Activated naive CD4-positive, alpha-beta T cell treated with anti-CD3 and anti-CD28 coated beads, Interleukin-2, amount 50 U/mL, for 72 hours (primary cell): ENCODE measurements at places on chromosomes 13 and 19. TPM values are rescaled to one million over a fixed set of nuclear protein-coding genes. Genes with fewer than 3 reads are reported as not detected.

DNA sequence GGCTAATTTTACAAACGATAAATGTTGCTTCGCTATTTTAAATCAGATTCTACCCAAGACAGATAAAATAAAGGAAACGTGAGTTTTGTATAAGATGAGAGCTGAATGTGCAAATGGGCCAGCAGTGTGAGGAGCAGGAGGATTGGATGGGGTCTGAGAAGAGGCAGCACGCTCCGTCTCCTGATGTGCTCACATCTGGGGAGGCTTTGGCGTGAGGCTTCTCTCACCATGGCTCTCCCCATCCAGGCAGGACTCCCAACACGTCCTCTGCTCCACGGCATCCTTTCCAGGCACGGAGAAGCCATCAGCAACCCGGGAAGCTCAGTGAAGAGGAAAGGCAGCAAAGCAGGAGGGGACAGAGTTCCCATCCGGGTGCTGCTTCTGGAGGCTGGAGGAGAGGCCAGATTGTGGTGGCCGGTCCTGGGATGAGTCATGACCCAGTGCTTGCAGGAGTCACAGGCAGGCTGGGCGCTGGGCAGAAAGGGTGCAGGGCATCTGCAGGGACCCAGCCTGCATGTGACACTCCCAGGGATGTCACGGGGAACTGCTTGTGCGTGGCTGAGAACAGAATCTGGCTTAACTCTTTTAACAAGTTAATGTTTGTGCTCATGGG lies 47.5 kb downstream of the ZNF536 start:
- no peak for DNase-seq

- DNase-seq, result no peak
These were observed 41.5 kb downstream of the PDS5B start for GRCh38 chr13:32627793-32628192.

DNA sequence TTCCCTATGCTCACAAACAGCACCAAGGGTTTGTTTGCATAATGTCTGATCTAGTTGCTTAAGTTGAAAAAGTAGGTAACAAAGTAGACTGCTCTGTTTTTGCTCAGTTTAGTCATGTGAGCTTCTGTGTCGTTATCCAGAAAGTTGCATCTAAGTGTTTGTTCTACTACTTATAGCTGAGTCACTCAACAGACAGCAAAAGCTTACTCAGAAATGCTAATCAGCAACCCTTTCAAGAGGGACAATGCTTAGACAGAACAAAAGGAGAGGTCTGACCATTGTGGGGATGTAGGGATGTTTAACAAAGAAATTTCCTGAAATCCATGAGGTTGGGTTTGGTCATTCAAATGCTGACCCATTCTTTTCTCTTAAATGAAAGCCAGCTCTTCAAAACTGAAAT lies 106.4 kb downstream of the ATP8A2 start:
- no peak for DNase-seq

GRCh38 chr13:89832827-89833226 lies 1514.7 kb upstream of the MIR17HG start:
- DNase-seq, result no peak

DNA sequence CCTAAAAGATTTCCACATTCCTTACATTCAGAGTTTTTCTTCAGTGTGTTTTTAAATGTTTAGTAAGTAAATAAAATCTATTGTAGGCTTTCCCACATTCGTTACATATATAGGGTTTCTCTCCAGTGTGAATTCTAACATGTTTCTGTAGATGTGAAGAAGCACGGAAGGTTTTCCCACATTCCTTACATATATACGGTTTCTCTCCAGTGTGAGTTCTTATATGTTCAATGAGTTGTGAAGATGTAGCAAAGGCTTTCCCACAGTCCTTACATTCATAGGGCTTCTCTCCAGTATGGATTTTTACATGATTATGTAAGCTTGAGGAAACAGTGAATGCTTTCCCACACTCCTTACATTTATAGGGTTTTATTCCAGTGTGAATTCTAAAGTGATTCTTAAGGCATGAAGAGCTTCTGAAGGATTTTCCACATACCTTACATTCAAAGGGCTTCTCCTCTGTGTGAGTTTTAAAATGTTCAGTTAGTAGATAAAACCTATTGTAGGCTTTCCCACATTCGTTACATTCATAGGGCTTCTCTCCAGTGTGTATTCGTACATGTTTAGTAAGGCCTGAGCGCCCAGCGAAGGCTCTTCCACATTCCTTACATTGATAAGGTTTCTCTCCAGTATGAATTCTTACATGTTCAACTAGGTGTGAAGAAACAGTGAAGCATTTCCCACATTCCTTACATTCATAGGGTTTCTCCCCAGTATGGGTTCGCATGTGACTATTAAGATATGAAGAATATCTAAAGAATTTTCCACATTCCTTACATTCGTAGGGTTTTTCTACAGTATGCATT lies 18.2 kb downstream of the ZNF121 start:
- DNase-seq, result no peak

ZNF415 gene
- total RNA-seq, result 2.8 TPM

ATP1A3 gene
- total RNA-seq, result 2.0 TPM

KIR2DL4 gene
- total RNA-seq, result 0.25 TPM
